GDM1 (cell line): ENCODE measurements at places on chromosomes 11 and 22.
A peak's percentile ranks its signal among the peaks of the same experiment; 100 is the strongest.

DNA sequence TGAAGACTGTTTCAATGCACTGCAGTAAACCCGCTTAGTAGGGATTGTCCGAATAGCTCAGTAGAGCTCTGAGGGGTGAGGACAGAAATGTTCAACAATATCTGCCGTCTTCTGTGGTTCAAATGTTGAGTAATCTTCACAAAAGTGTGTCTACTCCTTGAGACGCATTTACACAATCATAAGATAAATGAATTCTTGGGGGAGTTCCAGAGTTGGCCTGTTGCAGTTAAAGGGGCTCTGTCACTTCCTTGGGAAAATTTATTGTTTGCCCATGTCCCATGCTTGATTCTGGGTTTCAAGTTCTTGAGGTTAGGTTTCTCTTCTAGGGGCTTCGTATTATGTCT lies 614 bp downstream of the ANO3 start:
- DNase-seq, result no peak

DNA sequence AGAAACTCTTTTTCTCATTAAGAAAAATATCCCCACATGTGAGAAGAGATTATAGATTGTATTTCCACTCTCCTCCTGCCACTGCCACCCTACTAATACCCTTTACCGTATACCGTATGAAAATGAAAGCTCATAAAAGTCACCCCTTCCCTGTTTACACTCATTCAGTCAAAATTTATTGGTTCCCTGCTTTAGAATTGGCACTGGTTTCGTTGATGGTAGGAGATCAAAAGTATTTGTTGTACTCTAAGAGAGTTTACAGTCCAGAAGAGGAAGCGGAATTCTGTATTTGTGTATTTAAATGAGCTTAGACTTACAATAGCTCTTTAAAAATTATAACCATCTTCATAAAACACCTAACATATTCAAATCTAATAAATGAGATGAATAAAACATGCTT lies 68.2 kb downstream of the BBOX1 start:
- DNase-seq, result no peak

DNA sequence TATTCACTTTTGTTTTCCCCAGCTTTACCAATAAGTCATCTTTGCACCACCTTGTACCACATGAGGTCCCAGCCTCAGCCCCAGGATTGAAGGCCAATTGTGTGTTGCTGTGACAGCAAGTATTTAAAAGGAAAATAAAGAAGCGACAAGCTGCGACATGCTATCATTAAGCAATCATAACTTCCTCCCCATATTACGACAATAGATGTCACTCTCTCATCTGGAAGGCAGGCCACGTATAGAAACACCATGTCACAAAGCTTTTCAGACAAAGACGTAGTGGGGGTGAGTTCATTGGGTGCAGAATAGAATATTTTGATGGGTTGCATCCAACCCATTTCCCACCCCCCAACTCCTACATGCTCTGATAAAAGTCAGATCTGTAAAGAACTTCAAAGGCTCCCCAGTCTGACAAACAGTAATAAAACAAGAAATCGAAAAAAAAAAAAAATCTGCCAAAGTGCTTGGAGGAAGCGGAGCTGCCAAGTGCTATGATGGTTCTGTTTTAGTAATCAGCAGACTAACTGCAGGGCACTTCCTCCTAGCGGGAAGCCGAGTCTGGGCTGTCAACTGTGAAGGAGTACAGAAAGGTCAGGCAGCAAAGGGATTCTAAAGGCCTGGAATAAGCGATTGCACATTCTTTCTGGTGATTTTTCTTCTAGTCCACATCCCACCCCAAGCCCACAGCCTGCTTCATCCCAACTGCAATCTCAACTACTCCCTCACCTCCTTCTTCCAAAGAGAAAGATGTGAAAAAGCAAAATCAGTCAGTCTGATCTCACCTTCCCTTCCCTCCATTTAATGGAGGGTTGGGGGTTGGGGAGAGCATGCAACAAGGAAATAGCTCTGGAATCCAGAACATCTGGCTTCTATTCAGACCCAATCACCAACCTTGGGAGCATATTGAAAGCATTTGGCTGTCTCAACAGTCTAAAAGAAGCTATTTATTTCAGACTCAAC lies 131.4 kb upstream of the UBASH3B start:
- DNase-seq, result no peak

GRCh38 chr11:87804176-87804575 lies 371.1 kb downstream of the RAB38 start:
- no peak for DNase-seq

DNA sequence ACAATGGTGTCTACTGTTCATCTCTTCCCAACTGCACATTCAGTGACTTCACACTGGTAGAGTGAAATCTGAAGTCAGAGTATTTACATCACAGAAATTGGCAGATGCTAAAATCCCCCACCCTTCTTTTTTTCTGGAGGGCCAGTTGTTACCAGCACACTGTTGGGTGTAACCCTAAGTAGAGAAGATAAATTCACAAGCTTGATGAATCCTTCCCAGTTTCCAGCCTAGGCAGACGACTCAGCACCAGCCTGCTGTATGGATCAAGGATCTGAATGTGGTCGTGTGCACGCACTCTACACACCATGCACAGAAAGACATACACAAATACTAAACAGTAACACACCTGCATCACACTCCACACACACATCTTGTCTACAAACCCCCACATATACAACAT lies 46.0 kb downstream of the ARRB1 start:
- no peak for DNase-seq

- DNase-seq, result no peak
Measured at GRCh38 chr11:131790586-131790985, 420.2 kb downstream of the NTM start.

DNA sequence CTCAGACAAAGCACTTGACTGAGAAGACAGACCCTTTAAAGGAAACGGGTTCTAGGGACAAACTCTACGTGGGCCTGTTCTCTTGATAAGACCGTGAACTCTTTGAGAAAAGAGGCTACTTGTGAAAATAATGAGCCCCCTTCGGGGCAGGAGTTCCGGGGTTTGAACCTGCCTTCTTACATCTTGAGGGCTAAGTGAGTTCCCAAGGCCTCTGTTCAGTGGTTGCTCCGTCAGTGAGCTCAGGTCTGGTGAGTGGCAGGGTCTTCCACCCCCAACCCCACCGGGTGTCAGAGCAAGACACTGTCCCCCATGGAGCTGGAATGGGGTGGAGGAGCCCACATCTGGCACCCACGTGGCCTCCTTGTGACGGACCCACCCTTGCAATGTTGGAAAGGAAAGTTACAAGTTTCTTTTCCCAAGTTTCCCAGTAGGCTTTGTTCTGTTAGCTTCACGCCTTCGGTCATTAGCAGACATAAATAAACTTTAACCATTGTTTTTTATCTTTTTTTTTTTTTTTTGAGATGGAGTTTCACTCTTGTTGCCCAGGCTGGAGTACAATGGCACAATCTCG lies 6.3 kb upstream of the SAMM50 start:
- DNase-seq, result no peak

DNA sequence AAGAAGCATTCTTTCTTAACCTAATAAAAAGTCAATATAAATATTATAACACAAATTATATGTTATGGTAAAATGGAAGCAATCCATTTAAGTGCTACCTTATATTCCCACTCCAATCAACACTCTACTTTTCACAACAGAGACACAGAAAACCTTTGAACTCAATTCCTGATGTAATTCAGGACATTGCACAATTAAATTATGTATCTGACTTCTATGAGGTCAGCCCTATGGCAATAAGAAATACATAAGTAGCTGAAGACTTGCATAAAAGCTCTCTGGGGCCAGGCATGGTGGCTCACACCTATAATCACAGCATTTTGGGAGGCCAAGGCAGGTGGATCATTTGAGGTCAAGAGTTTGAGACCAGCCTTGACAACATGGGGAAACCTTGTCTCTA lies 6.8 kb downstream of the OR4D10 start:
- no peak for DNase-seq

DNA sequence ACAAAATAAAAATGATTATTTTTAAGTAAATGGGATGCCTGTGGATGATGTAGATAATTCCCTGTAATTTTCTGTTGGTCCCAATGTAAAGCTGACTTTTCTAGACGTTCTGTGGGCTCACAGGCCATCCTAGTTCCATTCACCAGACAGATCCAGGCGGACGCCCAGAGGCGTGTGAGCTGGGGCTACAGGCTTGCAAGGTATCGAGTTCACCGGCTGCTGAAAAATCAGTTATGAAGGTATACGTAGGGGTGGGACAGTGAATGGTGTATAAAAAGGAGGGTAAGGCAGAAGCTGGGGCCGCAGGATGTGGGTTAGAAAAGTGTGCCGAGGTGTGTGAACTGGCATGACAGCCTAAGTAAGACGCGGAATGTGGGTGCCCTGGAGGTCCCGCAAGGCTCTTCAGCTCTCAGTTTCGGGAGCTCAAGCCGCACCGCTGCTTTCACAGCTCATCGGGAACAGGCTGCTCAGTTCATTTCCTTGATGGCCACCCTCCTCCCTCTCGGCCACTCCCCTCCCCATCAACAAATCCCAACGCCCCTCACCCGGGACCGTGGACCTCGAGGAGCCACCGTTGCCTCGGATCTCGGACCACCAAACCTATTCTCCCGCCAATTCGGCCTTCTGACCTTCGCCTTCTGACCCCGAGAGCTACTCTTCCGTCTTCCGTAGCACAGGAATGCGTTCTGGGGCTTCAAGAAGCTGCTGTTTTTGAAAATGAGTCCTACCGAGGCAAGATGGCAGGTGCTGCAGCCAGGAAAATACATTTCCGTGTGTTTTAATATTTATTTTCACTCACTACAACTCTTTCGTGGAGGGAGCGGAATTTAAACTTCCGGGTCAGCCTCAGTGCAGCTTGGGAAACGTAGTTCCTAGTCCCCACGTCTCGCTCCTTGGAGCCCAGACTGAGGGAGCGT lies at the start of gene XNDC1N:
XNDC1N (minus strand) TSS at position 775 of the 917 bp plus-strand sequence. CDS start 5,241 bp downstream, outside the sequence.
- peak; percentile 81 for DNase-seq

GRCh38 chr11:41246399-41246745 lies 213.1 kb downstream of the LRRC4C start:
- DNase-seq, result no peak

GRCh38 chr22:39348909-39349505 lies 784 bp upstream of the SYNGR1 start:
- peak; percentile 32 for DNase-seq

DNA sequence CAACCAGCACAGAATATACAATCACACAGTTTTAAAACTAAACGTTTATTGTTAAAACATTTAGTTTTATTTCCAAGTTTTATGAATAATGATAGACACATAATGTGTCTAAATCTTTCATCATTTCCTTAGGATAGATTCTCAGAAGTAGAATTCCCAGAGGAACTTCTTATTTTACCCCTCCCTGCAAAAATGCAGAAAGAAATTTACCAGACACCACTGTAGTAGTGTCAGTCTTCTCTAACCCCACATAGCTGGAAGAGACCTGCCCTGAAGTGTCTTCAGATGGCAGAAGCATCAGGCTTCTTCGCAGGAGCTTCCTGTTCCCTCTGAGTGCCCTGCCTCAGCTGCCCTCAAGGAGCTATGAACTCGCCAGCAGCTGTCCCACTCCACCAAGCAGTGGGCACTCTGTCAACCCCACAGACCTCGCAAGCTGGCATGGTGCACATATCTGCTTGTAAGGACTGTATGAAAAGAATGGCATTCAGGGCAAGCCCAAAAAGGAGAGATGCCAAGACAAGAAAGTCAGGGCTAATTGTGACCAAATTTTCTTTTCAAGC lies 28.5 kb upstream of the PAK1 start:
- no peak for DNase-seq

DNA sequence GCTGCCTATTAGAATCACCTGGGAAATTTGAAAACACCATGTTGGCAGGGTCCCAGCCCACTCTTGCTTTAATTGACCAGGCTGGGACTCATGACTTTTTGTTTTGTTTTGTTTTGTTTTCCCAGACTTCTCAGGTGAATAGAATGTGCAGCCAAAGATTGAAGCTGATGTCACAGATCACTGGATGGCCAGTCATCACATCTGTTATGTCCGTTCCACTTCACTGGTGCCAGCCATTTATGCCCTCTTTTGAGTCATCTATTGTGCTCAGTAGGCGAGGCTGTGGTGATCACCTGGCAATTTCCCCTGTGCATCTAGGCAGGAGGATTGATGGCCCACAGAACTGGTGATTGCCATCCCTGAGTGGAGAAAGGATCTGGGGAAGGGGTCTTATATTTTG lies 297.3 kb downstream of the INSC start:
- DNase-seq, result no peak

DNA sequence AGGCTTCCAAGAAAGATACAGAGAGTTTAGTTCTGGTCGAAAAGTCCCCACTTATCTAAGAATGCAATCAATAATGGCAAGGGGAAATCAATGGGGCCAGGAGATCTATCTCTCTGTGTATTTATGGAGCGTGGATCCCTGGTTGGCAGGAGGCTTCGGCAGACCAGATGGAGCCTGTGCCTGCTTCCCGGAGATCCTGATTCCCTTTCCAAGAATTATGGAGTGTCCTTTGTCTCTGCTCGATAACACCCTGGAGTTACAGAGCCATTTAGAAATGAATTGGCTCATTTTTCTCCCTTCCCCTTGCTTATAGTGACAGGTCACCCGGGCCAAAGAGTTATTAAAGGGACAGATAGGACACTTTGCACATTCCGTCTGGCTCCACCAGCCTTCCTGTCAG lies 92.4 kb downstream of the ISX start:
- DNase-seq, result no peak

DNA sequence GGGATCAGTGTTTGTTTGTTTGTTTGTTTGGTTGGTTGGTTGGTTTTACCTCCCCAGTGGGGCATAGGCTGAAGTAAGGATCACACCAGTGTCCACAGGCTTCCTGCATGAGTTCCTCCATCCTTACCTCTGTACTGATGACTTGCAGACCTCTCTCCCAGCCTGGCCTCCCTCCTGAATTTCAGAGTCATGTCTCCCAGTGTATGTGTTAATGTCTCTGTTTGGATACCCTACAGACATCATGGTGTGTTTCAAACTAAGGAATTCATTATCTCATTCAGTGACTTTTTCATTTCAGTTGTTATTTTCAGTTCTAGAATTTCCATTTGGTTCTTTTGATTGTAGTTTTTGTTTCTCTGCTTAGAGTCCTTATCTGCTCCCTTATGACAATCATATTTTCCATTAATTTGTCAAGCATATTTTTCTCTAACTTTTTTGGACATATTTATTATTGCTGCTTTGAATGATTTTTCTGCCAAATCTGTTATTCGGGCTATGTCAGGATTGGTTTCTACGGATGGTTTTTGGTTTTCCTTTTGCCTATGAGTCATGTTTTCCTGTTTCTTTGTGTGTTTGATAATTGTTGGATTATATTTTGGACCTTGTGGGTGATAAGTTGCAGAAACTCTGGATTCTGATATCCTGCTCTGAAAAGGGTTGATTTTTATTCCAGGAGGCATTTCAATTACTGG lies 23.6 kb downstream of the MYEOV start:
- DNase-seq, result no peak

GRCh38 chr22:47151064-47151463 lies 388.6 kb downstream of the TBC1D22A start:
- no peak for DNase-seq

GRCh38 chr11:2968341-2968900 lies 23.7 kb downstream of the NAP1L4 start:
- DNase-seq, result no peak

- no peak for DNase-seq
Measured at GRCh38 chr22:47238690-47239473, 476.4 kb downstream of the TBC1D22A start.
